ENCODE measurements at places on chromosomes 4 and X.

DNA sequence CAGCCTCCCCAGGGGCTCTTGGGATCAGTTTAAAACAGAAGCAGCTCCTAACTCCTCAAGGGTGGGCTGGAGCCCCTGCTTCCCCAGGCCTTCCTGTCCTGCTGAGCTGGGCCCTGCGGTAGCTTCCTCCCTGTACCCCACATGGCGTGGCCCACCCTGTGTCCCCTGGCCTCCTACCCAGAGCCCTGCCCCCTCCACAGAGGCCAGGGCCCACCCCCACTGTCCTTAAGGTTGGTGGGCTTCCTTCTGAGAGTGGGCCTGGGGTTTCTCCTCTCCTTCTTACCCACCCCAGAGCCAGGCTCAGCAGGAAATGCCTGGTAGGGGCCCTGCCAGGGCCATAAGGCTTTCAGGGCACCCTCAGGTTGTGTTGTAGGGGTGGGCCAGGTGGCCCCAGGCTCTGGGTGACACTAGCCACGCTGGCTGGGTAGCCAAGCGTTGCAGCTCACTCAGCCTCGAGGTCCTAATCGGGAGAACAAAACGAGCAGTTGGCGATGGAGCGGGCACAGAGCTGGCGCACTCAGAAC, 11.6 kb downstream of the SH3BP2 start:
- DNase-seq, result no peak

GRCh38 chr4:22130741-22131140, 182.2 kb upstream of the KCNIP4 start:
- DNase-seq, result no peak

GRCh38 chrX:130158311-130158710, 7.3 kb downstream of the AIFM1 start:
- DNase-seq, result no peak

DNA sequence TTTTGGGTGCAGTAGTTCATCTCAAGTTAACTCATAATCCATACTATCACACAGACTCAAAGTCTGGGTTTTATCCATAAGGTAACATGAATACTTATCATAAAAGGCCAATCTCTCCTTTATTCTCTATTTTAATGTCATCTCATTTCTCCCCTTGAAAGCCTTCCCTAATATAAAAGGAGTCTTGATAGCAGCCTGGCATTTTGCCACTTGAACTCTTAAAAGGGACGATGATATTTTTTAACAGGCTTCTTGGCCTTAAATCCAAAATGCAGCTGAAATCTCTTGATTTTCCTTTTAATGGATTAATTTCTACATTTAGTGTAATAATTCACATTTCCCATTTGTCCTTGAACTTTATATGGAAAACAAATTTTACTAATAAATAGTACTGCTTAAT, 8.4 kb upstream of the JCHAIN start:
- no peak for DNase-seq

DNA sequence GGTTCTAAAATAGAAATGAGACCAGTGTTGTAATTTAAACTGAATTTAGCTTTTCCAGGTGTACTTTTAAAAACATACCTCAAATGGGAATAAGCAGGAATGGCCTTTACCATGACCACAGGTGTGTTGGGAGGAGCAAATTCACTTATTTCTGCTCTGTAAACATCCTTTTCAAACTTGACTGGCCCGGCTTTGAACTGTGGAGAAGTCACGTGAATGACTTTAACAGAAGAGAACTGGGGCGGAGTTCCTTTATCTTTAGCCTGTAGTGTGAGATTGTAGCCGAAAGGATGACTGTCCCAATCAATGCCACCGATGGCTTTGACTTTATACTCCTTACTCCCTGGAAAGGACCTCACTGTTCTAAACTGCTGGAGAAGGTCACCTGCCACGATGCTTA, 15.1 kb downstream of the FAT1 start:
- DNase-seq, result no peak

DNA sequence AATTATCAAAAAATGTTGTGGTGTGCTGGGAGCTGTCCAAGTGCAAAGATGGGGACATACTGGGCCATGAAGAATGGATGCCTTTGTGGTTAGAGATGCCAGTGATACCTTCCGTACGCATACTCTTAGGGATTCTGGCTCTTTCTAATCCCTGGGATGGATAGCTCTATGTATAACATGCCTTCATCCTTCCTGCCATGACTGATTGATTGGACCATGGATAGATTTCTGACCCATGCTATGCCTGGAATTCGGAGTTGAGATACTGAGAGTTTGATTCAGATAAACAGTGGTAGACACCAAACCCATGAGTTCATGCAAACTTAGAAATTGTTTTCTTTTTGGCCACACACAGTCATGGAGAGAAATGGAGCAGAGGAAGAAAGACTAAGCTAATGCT, 147.2 kb upstream of the WDFY3 start:
- DNase-seq, result no peak

DNA sequence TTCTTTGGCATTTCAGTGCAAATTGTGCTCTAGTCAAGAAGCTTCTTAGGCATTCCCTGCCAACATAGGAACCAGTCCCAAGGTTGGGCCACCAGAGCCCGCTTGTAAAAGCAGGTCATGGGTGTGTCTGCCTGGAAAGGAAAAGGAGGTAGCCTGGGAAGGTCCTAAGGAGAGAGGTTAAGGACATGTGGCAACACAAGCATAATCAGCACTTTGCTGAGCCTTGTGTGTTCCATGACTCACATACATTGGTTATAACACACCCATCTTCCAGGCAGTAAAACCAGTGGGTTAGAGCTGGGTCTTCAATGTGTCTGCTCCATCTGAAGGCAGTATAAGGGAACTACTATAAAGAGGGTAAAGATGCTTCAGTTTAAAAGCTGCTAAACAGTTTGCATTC, 165.0 kb downstream of the FHIP1A start:
- DNase-seq, result no peak

- no peak for DNase-seq
Measured at GRCh38 chr4:17558941-17559708, 17.9 kb upstream of the LAP3 start.

- no peak for DNase-seq
Measured at GRCh38 chrX:136999024-136999423, 34.8 kb downstream of the GPR101 start.

- DNase-seq, result no peak
Measured at GRCh38 chrX:15854080-15854655, 445 bp downstream of the AP1S2 start.

DNA sequence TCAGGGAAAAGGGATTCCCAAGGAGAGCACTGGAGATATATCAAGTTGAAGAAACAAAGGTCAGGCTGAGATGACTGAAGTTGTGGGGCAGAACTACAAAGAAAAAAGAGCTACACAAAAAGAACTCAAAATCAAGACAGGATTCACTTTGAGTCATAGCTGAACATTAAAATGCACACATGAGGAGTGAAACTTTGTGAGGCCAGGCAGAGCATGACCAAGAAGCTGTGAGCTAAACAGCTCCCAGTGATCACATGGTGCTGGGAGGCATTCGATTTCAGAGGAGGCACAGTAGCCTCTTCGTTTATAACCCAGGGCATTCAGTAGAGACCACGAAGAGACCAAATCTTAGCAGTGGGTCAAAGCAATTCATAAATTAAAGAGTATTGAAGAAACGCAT, 145.3 kb downstream of the ATRX start:
- peak; percentile 4 for DNase-seq

- no peak for DNase-seq
Measured at GRCh38 chr4:165855191-165855590, 17.8 kb upstream of the TLL1 start.

GRCh38 chr4:94339779-94340178, 2.9 kb downstream of the HPGDS start:
- DNase-seq, result no peak

- no peak for DNase-seq
Measured at GRCh38 chrX:13906093-13906492, 89.2 kb upstream of the GPM6B start.

GRCh38 chr4:83905952-83906351, 370.0 kb downstream of the GPAT3 start:
- DNase-seq, result no peak

DNA sequence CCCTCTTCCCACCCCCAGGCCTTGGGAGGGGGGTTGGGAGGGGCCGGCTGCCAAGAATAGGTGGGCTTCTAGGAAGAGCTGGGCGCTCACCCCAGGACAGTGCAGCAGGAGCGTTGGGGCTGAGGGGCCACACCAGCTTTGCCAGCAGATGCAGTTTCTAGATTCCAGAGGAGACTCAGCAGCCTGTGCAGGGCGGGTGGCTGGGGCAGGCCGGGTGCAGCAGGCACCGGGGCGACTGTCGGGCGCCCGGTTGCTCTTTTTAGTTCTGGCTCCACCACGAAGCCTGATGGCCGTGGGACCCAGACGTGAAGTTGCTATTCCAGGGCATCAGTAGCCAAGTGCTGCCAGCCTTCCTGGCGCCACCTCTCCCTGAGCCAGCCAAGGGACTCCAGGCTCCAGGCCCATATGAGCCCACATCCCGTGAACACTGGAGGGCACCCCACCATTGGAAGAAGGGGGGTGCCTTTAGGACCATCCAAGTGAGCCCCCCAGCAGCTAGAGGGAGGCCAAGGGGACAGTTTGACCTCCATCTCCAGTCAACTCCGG, 5.8 kb downstream of the SSR4 start:
- DNase-seq, result no peak

- DNase-seq, result no peak
Measured at GRCh38 chrX:147875866-147876596, 35.7 kb upstream of the FMR1 start.

DNA sequence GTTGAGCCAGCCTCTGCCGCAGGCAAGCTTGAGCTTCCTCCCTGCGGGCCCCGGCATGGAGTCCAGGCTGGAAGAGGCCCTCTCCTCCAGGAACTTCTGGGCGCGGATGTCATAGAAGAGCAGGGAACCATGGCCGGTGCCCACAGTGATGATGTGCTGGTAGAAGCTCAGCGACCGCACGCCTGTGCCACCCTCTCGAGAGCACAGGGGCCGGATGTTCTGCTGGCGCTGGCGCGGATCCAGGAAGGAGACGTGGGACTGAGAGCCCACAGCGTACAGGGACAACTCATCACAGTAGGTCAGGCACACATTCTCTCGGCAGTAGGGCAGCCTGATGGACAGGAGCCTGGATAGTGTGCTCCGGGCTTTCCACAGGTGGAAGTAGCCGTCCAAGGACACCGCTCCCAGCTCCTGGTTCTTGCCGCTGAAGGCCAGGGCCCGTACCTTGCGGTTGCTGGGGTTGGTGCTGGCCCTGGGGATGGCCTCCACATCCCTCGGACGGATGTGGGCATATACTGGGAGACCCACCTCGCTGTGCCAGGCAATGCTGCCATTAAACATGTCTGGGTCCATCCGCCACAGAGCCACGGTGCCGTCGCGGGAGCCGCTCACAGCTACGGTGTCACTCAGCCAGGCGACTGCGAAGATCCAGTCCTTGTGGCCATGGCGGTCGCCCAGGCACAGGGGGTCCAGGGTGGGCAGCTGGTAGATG, 1.2 kb downstream of the DCAF12L2 start:
- no peak for DNase-seq

- no peak for DNase-seq
Measured at GRCh38 chrX:147550217-147550616, 361.5 kb upstream of the FMR1 start.

All from GM12891 (cell line).